ENCODE measurements at places on chromosomes 5 and 9.

- no peak for DNase-seq
Observed at GRCh38 chr5:80097451-80097850, 62.3 kb downstream of the THBS4 start.

DNA sequence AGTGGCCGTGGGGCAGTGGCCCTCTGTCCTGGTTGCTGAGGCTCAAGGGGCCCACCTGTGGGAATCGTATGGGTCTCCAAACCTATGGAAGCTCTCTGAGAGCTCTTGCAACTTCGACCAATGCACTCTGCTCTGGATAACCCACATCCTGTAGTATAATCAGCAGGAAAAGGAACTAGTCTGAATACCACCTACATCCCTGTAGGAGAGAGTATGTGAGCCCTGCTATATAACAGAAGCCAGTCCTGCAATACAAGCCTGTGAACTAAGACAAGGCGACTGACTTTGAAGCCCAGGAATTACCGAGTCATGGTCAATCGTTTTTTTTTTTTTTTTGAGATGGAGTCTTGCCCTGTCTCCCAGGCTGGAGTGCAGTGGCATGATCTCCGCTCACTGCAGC is 29.8 kb upstream of the BICD2 start:
- DNase-seq: no peak

DNA sequence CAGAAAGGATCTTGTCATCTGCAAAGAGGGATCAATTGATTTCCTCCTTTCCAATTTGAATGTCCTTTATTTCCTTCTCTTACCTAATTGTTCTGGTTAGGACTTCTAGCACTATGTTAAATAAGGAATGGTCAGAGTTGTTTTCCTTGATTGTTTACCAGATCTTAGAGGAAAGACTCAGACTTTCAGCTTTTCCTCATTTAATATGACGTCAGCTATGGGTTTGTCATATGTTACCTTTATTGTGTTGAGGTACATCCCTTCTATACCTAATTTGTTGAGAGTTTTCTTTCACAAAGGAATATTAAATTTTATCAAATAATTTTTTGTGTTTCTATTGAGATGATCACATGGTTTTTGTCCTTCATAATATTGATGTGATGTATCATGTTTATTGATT is 656.5 kb upstream of the GRAMD2B start:
- no peak for DNase-seq

GRCh38 chr9:13629067-13629466 is 349.6 kb upstream of the MPDZ start:
- no peak for DNase-seq

- DNase-seq: no peak
Observed at GRCh38 chr9:113737517-113738271, 138.4 kb upstream of the ZNF618 start.

- no peak for DNase-seq
Observed at GRCh38 chr5:13503017-13503416, 441.5 kb downstream of the DNAH5 start.

DNA sequence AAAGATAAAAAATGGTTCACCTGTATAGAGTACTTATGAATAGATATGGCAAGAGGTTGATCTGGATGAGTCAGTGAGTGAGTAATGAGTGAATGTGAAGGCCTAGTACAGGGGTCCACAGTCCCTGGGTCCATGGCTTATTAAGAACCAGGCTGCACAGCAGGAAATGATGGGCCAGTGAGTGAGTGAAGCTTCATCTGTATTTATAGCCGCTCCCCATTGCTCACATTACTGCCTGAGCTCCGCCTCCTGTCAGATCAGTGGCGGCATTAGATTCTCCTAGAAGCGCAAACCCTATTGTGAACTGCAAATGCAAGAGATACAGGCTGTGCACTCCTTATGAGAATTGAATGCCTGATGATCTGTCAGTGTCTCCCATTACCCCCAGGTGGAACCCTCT is 307.7 kb upstream of the ZNF608 start:
- no peak for DNase-seq

DNA sequence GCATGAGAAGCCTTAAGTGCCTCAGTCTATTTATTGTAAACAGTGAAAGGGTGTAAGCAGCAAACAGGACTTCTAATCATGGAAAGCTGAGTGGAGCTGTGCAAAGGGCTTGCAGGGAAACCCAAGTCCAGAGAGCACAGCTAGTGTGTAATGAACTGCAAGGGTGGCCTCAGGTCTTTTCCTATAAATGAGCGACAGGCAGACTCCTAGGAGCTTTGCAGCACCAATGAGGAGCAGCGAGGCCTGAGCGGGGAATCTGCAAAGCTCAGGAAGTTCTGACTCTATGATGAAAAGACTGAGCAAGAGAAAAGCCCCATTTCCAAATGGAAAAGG is 250.1 kb upstream of the MAP3K1 start:
- no peak for DNase-seq

- no peak for DNase-seq
Observed at GRCh38 chr9:107361816-107362215, 78.7 kb downstream of the RAD23B start.

DNA sequence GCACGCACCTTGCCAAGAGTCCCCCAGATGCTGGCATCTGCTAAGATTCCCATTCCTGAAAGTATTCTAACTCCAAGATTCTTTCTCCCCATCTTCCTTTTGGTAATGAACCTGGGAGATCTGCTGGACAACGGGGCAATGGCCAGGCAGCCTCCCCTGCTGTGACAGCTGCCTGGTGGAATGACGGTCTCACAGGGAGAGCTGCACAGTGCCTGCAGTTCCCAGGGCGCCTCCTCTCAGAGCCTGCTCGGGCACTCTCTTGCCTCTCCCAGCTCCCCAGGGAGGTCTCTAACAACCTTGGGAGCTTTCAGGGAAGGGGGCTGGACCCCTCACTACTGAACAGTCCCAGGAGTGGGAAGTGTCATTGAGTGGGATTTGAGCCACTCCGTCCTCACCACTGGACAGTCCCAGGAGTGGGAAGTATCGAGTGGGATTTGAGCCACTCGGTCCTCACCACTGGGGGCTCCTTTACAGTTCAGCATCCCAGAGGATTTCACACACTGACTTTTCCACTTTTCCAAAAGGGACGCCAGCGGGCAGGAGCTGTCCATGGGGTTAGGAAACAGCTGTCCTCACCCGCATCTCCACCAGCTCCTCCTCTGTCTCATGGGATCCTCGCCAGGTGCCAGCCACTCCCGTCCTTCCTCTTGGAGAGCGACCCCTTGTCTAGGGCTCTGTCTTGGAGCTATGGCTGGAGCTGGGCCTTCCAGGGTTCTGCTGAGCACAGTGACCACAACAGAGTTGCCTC is 65.7 kb downstream of the ADAMTS2 start:
- DNase-seq: no peak

GRCh38 chr9:87667164-87667738 is 58.7 kb upstream of the CTSL start:
- no peak for DNase-seq

GRCh38 chr9:130759738-130760137 is 66.2 kb downstream of the EXOSC2 start:
- DNase-seq: no peak

- DNase-seq: no peak
Observed at GRCh38 chr9:73923796-73924195, 573.3 kb upstream of the RORB start.

DNA sequence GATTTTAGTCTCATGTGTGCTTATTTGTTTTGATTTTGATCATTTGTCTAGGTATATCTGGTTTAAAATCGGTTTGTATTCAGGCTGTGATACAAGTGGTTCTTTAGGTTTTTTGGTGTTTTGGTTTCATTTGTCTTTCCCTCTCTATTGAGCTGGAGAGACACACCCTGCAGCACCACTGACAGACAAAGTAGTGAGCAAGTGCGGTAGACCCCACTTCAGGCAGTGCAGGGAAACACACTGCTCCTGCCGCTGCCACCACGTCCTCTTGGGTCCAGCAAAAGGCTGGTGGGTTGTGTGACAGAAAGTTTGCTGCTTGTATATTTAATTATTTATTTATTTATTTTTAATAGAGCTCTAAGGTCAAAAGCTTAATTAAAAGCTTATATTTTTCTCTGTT is 801.0 kb downstream of the NR2F1-AS1 start:
- no peak for DNase-seq

DNA sequence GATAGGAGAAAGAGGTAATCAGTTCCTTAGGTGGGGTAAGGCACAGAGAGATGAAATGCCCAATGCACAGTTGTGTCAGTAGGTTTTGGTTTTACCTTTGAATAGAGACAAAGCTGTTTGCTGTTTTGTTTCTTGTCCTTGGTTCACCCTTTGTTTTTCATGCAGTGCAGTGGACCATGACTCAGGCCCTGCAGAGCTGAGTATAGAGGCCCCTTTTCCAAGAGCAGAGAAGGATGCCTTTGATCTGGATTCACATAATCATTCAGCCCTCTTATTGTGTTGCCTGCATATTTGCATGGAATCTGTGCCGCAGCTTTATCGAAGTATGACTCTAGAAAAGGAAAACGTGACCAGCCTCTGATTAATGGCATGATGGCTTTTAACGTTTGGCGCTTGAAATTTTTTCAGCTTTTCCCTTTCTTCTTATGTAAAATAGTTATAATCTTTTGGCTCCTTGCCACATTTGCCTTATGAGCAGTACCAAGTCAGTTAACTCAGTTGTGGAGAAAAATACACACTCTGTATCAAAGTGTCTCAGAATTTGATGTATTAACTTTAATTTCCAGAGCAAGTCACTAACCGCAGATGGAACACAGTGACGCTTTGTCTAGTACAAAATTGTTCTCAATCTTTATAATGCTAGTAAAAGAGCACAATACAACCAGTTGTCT is 197.6 kb downstream of the KDM4C start:
- DNase-seq: no peak

GRCh38 chr9:37818849-37819248 is 18.3 kb downstream of the DCAF10 start:
- no peak for DNase-seq

- DNase-seq: no peak
Observed at GRCh38 chr9:98765256-98765655, 31.1 kb downstream of the ANKS6 start.

DNA sequence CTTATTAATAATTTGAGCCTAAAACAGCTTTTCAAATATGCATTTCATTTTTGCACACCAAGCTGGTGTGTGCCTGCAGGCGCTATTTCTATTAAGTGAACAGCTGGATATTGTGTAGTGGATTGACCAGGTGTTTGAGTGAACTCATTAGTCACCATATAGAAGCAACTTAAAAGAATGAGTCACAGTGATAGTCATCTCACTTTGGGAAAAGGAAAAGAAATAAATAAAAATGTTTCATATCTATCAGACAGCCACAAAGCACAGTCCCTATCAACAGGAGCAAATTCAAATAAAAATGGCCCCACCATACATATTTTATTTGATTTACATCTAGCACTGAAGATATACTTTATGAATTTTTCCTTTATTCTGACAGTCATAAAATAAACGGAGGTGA is 456.5 kb upstream of the CDH9 start:
- no peak for DNase-seq

GRCh38 chr5:152061095-152061494 is 136.4 kb upstream of the GLRA1 start:
- DNase-seq: no peak

- DNase-seq: no peak
Observed at GRCh38 chr9:134123764-134124128, 12.1 kb upstream of the WDR5 start.

DNA sequence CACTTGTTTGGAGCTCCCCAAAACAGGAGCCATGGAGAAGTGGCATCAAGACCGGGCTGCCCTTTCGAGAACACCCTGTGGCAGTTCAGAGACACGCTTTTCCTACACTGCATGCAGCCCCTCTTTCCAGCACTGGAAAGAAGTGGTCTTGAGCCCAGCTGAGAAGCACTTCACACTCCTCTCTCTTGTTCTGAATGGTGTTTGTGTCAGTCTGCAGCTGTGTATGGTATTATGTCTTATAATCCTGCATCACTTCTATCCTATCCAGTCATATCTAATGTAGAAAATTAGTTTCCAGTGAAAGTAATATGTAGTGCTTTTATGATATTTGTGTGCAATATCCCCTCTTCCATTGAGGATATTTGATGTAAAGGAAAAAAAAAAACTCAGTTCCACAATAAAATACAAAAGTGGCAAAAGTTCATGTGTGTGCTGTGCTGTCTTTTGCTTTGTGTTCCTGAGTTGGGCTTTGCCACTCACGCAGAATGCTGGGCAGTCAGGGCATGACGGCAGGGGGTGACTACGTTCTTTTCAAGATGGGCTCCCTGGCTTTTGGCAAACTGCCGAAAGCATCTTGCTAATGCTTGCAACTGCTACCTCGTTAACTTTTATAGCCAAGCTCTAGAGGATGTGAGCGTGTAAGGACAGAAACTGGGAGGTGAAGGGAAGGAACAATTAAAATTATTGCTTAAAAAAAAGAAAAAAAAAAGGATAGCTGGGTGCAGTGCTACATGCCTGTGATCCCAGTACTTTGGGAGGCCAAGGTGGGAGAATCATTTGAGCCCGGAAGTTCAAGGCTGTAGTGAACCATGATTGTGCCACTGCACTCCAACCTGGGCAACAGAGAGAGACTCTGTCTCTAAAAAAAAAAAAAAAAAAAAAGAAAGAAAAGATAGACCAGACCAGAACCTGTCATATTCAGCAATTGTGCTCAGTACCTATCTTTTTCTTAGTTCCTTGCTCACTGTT is 102.2 kb downstream of the MAP1B start:
- no peak for DNase-seq

- DNase-seq: no peak
Observed at GRCh38 chr5:165066751-165067385, 1561.4 kb downstream of the MAT2B start.

- no peak for DNase-seq
Observed at GRCh38 chr9:34380034-34380510, 3.4 kb upstream of the MYORG start.

DNA sequence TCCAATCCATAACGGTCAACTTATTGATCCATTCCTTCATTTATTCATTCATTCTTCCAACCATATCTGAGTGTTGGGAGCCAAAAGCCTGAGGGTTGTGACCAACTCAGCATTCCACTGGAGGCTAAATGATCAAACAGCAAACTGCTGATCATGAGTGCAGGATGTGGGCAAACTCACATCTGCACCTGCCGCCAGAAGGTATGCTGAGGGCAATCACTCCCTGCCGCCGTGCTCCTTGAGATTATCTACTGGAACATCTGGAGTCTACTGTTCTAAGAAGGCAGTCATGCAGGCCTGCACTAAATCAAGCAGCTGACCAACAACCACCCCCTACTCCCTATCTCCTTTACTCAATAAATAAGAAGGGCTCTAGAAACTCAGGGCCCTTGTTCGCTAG is 184.0 kb downstream of the TTLL11 start:
- DNase-seq: no peak

DNA sequence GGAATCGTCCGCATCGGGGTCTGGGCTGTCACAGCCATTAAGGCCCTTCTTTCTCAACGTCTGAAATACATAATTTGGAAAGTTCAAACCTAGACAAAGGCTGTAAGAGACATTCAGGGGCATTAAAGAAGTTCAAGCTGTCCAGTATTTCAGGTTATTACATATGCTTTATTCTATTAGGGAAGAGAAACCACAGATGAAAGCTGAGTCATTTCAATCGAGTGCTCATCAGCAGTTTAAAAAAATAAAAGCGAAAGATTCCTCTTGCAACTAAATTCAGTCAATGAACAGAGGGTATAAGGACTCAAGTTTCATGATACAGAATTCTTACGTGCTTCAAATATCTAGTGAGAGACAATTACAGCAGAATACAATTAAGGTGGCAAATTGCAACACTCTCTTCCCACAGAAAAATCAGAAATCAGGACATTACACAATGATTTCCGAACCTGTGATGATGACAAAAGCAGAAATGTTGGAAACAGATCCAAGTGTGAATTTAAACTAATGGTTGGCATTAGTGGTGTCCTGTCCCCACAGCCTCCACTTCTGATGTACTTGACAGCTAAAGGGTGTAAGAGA is 121.6 kb downstream of the MEF2C start:
- DNase-seq: no peak
